Activated CD4-positive, alpha-beta T cell treated with anti-CD3 and anti-CD28 coated beads, Interleukin-2, amount 50 U/mL, for 1 hour (primary cell): ENCODE measurements at places on chromosomes 5 and 9.
A peak's percentile ranks its signal among the peaks of the same experiment; 100 is the strongest.

DNA sequence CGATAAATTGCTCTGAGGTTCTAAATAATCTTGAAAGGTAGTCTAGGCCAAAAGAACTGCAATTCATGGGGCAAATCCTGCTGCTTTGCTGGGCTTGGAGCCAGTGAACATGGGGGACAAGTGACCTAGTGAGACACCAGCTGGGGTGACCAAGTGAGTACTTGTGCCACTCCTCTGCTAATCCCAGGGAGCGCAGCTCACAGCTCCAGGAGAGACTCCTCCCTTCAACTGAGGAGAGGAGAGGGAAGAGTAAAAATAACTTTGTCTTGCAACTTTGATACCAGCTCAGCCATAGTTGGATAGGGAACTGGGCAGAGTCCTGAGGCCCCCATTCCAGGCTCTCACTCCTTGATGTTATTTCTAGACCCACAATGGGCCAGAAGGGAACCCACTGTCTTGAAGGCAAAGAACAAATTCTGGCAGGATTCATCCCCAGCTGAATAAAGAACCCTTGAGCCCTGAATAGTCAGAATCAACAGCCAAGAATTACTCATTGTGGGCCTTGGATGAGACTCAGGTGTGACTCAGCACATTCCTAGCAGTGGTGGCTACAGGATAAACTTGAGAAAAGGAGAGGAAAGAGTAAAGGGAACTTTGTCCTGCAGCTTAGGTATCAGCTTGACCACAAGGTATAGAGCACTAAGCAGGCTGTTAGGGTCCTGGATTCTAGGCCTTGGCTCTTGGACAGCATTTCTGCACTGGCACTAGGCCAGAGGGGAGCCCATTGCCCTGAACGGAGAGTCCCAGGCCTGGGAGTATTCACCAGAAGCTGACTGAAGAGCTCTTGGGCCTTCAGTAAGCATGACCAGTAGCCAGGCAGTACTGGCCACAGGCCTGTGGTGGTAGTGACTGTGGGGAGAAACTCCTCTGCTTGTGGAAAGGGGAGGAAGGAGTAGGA is 288.3 kb upstream of the CDH18 start:
- no peak for DNase-seq

DNA sequence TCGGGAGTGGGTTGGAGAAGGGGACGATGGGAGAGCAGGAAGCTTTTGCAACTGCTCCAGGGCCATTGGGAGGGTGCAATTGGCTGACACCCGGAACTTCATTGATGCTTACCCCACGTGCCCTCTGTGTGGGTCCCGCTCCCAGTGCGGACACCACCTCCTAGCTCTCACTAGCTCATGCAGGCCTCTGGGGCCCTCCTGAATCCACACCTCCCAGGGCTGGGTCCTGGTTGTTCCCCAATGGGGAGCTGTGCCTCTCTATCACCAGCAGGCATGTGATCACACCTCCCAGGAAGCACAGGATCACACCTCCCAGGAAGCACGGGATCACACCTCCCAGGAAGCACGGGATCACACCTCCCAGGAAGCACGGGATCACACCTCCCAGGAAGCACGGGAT is 32.1 kb upstream of the FCN2 start:
- no peak for DNase-seq

- DNase-seq = no peak
Measured at GRCh38 chr5:154394307-154394706, 51.5 kb upstream of the SAP30L start.

DNA sequence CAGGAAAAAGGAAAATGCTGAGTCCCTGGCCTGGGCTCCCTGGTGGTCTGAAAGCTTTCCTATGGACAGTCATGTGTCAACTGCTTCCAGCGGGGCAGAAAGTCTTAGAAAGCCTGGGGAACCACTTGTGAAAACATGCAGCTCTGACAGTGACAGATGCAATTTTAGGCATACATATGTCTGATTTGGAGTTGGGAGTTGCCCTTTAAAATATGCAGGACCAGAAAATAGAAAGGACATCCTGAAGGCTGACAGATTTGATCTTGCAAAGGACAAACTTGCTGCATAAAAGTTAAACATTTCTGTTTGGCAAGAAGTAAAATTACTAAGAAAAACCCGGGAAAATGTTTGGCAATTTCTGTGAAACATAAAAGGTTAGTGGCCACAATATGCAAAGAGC is 23.8 kb downstream of the GADD45G start:
- no peak for DNase-seq

- no peak for DNase-seq
Measured at GRCh38 chr5:86885489-86886230, 267.9 kb downstream of the COX7C start.

- DNase-seq = peak; percentile 10
Measured at GRCh38 chr9:129109537-129109903, 1.1 kb downstream of the CRAT start.

DNA sequence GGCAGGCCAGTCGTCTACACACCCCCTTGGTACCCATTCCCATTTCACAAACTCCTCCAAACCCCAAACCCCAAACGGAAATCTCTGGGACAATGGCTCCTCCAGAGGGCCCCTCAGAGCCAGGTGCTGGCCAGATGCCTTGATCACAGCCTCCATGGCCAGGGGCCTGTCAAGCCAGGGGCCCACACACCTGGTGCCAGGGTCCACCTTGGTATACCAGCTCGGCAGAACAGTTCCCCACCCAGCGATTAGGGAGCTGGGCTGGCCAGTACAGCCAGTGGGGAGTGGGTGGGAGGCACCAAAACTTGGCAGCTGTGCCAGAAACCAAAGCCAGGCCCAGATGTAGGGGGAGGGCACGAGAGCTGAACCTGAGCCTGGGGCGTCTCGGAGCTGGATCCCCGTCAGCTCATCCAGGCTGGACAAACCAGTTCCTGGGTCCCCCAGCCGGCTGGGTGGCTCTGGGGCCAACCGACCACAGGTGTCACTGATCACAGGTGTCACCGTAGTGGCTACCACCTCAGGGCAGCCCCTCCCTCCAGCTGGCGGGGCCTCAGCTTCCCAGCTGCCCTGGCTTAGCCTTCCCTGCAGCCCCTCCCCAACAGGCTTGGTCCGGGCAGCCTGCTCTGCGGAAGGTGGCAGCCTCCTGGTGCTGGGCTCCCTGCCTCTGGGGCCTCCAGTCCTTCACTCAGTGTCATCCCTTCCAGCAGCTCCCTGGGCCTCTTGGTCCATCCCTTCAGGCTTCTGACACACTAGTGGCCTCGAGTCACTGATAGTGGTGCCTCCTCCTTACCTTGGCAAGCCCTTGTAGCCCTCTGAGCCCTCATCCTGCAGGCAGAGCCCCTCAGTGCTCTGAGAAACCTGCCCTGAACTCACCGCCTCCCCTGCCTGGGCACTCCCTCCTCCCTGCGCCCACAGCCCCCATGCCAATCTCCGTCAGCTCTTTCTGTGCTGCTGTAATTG is 6.6 kb upstream of the RMND5B start:
- no peak for DNase-seq

DNA sequence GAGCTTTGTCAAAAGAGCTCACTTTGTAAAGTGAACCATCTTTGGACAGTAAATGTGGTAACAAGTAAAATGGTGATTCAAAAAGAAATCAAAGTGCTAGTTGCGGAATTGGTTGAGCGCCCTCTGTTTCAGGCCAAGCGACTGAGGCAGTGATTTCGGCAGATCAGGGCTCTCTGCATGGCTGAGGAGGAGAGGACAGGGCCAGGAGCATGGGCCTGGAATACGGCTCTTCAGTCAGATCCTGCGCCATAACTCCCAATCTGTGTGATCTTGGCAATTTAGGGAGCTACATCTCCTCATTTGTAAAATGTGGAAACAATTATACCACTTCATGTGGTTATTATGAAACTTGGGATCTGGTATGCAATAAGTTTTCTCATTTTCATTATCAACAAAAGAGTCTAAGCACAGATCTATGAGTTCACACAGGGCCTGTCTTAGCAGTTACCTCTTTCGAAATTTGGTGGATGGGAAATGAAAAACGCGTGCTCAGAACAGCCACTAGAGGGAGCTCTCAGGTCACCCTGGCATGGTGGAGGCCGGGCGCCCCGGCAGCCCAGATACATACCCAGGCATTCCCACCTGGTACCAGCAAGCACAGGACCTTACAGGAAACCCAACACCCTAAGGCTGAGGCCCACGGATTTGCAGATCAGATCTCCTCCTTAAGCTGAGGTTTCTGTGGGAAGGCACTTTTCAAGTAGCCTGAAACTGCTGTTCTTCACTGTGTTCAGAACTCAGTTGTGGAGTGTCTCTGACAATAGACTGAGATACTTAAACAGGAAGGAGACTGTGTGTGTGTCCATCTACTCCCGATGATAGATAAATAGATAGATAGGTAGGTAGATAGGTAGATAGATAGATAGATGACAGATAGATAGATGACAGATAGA is 303.7 kb downstream of the RAB3C start:
- peak; percentile 53 for DNase-seq
